Stimulated activated CD4-positive, alpha-beta T cell treated with anti-CD3 and anti-CD28 coated beads, Interleukin-15, amount 100 ng/mL, for 48 hours (primary cell): ENCODE measurements at places on chromosomes 7 and 10.

GRCh38 chr7:81887098-81888090, 117.5 kb upstream of the HGF start:
- no peak for DNase-seq

DNA sequence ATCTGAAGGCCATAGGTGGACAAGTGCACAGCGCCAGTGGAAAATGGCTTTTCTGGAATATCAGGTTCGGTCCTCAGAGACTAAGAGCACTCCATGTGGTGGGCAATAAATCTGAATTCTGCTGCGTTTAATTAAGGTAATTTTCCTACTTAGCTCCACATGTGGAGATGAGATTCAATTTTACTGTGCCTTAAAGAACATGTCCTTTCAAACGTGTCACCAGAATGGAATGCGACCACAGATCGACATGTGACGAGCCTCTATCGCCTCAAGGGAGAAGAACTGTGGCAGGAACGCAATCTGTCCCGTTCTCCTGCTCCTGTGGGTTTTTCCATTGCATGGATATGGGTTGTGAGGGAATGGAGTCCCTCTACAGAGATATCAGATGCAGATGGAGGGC, 205.3 kb upstream of the ZNF32 start:
- DNase-seq, result no peak

- DNase-seq, result no peak
Measured at GRCh38 chr7:114007386-114007785, 88.6 kb upstream of the PPP1R3A start.

- DNase-seq, result no peak
Measured at GRCh38 chr10:184174-184573, 48.9 kb downstream of the ZMYND11 start.

- no peak for DNase-seq
Measured at GRCh38 chr10:86017841-86018734, 348.5 kb downstream of the GRID1 start.

- no peak for DNase-seq
Measured at GRCh38 chr10:1923586-1923985, 186.3 kb upstream of the ADARB2 start.

- no peak for DNase-seq
Measured at GRCh38 chr7:82390936-82391335, 52.6 kb downstream of the CACNA2D1 start.

DNA sequence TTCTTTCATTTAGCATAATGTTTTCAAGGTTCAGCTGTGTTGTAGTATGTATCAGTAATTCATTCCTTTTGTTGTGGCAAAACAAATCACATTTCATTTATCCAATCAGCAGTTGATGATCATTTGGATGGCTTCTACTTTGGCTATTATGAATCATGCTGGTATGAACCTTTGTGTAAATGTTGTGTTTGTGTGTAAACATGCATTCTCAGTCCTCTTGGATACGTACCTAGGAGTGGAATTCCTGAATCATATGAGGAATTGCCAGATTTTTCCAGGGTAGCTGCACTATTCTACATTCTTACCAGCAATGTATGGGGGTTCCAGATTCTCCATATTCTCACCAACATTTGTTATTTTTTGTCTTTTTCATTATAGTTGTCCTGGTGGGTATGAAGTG, 578.5 kb upstream of the MKI67 start:
- no peak for DNase-seq

GRCh38 chr7:26385240-26385639, 93.6 kb downstream of the SNX10 start:
- DNase-seq, result no peak

DNA sequence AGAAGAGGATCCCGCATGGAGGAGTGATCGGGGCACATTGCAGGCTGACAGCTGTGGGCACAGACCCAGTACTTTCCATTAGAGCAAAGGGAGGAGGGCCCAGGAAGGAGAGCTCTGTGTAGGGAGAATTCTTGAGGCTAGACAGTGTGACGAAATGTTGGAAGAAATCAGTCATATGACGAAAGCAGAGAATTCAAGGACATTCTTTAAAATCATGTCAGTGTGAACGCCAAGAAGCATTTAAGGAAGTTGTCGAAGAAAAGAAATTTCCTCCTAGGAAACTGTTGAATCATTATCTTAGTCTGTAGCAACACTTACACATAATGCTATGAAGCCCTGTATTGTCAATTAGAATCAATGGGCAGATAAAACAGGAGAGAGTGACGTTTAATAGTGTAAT, 191.3 kb upstream of the ADARB2 start:
- DNase-seq, result no peak

- DNase-seq, result peak; percentile 38
Measured at GRCh38 chr7:121530227-121531174, 134.4 kb upstream of the FAM3C start.

DNA sequence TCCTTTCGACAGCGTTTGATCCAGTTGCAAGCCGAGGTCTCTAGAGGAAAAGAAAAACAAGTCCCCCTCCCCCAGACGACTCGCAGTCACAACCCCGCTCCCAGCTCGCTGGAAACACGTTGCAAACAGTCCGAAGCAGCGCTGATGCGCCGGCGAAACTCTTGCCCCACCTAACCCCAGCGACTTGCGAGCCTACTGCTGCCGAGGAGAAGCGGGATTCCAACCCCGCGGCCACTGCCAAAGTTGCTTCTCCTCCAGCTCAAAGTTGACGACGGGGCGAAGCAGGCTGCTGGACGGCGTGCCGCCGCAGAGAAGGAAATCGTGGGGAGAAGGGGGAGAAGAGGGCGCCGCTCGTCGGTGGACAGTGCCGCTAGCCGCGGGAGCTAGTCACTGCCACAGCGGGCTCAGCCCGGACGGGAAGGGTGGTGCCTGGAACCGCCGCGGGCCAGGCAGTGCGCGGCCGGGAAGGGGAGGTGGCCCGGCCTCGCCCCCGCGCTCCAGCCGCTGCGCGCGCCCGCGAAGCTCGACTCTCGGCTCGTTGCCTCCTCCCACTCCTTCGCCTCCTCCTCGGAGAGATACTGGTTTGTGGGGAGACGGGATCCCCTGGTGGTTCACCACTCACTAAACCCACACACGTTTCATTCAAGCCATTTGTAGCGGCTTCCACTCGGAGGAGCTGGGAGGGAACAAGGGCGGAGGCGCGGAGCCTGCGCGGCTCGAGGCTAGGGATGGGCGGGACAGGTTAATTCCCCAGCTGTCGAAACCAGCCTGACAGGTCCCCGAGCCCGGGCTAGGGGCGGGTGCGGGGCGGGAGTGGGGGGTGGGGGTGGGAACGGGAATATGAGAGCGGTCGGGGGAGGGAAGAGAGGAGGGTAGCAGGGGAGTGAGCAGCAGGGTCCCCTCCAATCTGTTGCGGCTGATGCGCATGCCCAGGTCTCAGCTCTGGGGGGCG, at the start of gene GPR37:
Gene GPR37, minus strand, starts transcription at position 392 of the 952 bp plus-strand sequence. CDS start 816 bp downstream, outside the sequence.
- peak; percentile 22 for DNase-seq

DNA sequence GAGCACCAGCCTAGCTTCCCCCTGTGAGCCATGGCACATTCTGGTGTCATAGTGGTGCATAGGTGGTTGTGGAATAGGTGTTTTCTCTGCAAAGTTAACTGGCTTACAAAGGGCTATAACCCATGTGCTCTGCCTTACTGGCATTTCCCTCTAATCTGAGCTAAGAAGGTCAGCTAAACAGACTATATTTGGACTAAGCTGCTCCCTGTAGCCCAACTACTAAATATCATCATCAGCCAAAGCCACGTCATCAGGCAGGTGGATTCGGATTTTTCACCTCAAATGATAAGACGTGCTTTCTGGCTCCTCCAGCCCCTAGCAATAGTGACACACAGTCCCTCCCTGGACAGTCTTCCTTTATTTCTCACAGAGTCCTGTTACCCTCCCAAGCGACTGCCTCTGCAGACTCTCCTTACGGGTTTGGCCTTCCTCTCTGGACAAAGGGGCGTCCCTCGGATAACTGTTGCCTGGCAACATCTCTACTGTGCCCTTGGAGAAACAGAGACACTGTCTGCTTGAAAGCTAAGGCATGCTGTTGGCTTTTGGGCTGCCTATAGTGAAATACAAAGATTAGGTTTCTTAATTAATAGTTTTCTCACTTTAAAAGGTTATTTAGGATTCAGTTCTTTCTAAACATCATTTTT, 9.1 kb downstream of the SLC13A4 start:
- no peak for DNase-seq

GRCh38 chr10:69687426-69687825, 57.4 kb downstream of the FAM241B start:
- no peak for DNase-seq

DNA sequence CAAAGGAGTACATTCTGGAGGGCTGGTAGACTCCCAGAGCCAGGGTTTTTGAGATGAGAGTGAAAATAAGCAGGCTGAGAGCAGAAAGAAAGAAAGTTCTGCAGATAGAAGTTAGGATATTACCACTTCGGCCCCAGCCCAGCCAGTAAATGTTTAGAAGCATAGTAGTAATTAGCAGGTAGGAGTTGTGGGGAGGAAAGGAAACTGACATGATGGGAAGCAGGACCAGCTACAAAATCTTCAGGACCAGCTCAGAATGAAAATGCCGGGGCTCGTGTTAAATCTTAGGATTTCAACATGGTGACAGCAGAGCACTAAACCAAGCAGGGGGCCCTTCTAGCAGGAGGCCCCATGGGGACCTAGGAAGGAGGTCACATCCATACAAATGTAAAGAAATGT, 28.7 kb downstream of the PRSS2 start:
- DNase-seq, result no peak

- DNase-seq, result no peak
Measured at GRCh38 chr10:96468845-96469244, 44.9 kb downstream of the TLL2 start.

GRCh38 chr7:3559278-3559677, 258.2 kb downstream of the SDK1 start:
- no peak for DNase-seq

- no peak for DNase-seq
Measured at GRCh38 chr7:17600340-17600752, 301.9 kb downstream of the AHR start.

DNA sequence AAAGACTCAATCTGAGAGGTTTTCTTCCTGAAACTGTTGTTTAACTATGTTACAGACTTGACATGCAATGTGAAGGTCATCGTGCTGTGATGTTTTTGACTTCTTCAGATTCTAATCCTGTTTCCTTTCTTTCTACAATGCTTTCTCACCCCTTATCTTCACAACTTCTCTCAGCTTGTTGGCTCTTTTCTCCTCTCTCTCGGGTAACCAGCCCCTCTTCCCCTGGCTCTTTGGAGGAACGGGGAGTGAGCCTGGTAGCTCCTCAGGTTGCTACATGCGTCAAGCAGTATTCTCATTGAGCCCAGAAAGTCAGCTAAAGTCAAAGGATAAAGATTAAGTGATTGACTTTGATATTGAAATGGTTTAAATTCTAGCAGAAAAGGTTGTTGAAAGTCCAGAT, 40.1 kb downstream of the SEC23IP start:
- DNase-seq, result no peak

DNA sequence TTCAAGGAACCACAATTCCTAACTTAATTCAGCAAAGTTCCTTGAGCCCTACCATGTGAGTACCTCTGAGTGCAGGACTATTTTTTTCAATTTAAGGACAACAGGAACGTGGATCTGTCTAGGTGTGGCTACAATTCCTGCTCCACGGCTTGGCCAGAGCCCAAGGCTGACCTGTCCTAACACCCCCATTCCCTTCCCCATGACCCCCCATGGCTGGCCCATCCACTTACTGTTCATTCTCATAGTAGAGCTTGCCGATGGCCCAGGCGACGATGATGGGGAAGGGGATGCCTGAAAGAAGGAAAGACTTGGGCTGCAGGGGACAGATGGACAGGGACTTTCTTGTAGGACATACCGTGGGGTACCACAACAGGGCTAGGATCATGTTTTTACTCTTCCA, 20.3 kb downstream of the CRHR2 start:
- DNase-seq, result no peak

DNA sequence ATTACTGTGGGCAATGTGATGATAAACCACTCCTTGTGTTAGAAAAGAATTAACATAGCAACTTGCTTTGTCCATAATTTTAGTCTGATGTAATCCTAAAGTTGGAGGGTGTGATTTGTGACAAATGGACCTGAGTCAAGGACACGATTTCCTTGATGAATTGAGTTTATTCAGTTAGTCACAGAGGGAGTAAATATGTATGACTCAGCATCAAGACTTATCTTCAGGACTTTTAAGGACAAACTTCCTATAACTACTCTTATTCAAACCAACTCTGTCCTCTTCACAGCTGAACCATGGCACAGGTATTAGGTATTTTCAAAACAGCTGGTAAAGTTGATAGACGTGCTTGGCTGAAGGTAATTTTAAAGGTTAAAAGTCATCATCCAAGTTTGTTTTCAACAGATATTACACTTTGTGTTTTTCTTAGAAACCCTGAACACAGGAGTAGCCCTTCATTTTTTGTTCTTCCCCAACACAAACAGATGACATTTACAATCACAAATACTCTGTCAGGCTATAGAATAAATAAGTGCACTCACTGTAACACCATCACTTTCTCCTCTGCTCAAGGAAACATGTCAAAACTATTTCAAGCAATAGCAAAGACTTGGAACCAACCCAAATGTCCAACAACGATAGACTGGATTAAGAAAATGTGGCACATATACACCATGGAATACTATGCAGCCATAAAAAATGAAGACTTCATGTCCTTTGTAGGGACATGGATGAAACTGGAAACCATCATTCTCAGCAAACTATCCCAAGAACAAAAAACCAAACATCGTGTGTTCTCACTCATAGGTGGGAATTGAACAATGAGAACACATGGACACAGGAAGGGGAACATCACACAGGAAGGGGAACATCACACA, 54.5 kb downstream of the COA1 start:
- DNase-seq, result no peak

DNA sequence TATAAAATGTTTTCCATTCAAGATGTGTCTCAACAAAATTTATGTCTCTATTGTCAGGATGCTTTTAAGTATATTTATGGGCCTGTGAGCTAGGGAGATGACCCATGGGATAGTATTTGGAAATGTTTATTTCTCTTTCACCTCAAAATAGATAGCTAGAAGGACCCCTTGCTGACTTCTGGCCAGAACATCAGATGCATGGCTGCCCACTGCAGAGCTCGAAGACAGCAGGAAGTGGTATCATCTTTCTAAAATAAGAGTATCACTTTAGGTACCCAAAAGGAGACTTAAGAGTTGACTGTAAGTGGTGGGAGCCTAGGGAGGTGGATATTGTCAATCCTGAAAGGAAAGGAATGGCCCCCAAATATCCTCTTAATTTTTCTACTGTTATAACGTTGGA, 264.4 kb downstream of the NEBL start:
- DNase-seq, result no peak

- DNase-seq, result no peak
Measured at GRCh38 chr10:119461923-119462322, 80.6 kb downstream of the RGS10 start.

DNA sequence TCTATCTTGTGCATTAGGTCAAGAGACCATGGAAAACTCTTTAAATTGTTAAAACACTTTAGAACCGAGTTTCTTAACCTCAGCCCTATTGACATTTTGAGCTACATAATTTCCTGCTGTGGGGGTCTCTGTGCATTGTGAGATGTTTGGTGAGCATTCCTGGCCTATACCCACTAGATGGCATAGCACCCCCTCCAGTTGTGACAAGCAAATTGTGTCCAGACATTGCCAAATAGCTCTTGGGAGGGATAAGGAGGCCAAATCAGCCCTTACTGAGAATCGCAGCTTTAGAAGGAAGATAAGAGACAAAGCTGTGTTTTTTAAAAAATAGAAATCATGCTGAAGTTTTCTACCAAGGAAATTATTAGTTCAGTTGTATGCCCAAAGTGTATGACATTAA, 1158.5 kb upstream of the C7orf33 start:
- no peak for DNase-seq
